Muscle of leg (tissue), 16 donors: ENCODE measurements at places on chromosomes 5 and 9.

DNA sequence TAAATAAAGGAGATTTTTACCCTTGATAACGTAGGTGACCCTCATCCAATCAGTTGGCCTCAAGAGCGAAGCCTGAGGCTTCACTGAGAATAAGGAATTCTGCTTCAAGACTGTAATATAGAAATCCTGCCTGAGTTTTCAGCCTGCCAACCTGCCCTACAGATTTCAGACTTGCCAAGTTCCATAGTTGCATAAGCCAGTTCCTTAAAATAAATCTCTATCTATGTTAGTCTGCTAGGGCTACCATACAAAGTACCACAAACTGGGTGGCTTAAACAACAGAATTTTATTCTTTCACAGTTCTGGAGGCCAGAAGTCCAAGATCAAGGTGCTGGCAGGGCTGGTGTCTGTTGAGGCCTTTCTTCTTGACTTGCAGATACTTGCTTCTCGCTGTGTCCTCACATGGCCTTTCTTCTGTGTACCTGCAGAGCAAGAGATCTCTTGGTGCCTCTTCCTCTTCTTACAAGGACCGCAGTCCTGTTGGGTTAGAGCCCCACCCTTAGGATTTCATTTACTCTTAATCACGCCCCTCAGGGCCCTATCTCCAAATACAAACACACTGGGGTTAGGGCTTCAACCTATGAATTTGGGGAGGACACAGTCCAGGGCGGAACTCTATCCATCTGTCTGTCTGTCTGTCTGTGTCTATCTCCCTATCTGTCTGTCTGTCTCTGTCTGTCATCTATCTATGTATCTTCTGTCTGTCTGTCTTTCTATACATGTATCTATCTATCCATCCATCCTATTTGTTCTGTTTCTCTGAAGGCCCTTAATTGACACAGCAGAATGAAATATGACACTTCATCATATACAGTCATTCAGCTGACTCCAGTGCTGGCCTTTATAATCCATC, 17.0 kb upstream of the CMBL start:
- no peaks in the 10 kb centered on the region for H3K36me3 ChIP-seq
- H3K4me1 ChIP-seq = peaks cover 14% of the 10 kb centered on the region

DNA sequence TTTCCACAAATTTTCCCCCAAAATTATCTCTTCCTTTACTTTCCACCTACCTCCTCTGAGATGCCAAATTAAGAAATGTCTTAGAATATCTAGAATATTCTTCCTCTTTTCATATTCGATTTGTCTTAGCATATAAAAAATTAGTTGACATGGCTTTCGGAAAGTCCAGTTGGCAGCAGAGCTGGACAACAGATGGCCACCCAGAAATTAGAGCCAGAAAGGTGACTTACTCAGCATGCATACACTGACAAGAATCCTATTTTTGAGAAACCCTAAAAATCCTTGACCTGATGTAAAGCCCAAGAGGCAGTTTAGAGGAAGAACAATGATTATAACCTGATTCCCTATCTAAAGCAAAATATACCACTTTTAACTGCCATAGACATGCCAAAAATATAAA, 22.0 kb downstream of the TMEM167A start:
- no peak overlapping the region for H3K4me3 ChIP-seq
- no peaks in the 10 kb centered on the region for H3K27me3 ChIP-seq
- H3K36me3 ChIP-seq = peaks cover 16% of the 10 kb centered on the region
- DNase-seq = no peak
- no peaks in the 10 kb centered on the region for H3K4me1 ChIP-seq
- H3K27ac ChIP-seq = no peak overlapping the region

GRCh38 chr9:95870906-95871305, 4.6 kb upstream of the ERCC6L2 start:
- H3K27me3 ChIP-seq = no peaks in the 10 kb centered on the region
- no peaks in the 10 kb centered on the region for H3K36me3 ChIP-seq
- DNase-seq = no peak
- no peak overlapping the region for H3K4me3 ChIP-seq
- peaks cover 6% of the 10 kb centered on the region for H3K4me1 ChIP-seq

DNA sequence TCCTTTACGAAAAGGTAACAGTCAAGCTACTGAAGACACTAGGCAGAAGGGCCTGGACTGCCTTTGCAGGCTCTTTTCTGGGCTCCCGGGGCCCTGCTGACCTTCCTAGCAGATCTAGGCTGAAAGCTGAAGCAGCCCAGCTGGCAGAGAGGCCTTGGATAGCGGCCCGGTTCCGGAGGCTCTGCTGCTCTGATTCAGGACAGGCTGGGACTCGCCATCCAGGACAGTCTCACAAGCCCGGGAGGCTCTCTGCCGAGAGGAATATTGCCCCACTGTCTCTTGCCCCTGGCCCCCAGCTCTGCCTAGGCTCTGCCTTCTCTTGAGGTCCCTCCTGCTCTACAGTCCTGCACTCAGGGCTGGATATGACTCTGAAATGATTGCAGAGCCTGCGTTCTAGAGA, 67.8 kb downstream of the PSD2 start:
- no peaks in the 10 kb centered on the region for H3K36me3 ChIP-seq
- peaks cover 6% of the 10 kb centered on the region for H3K27me3 ChIP-seq
- H3K4me3 ChIP-seq = no peak overlapping the region
- H3K4me1 ChIP-seq = peaks cover 17% of the 10 kb centered on the region
- peak; percentile 51 for DNase-seq

DNA sequence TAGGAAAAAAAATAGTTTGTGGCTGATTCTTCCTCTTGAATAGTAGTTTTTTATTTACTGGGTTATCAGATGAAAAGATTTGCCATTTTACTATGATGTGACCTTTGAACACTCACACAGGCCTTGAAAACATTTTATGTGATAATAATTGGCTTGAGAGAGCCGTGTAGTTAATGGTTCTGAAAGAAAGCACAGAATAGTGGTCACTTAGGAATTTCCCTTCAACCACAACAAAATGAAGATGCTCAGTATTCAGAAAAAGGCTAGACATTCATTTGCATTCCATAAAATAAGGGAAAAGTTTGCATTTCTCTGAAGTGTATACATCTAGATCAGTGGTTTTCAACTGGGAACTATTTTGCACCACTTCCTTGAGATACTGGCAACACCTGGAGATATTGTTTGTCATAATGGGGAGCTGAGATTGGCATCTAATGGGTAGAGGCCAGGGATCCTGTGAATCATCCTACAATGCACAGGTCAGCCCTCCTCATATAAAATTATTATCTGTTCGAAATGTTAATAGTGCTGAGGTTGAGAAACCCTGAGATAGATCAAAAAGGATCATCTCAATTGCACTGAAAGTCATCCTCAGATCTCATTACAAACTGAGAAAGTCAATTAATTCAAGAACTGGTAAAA, 446.4 kb upstream of the CCNG1 start:
- DNase-seq = no peak
- no peak overlapping the region for H3K27ac ChIP-seq
- no peaks in the 10 kb centered on the region for H3K27me3 ChIP-seq
- no peak overlapping the region for H3K4me3 ChIP-seq
